ENCODE measurements at places on chromosomes 5 and 9. TPM values are rescaled to one million over a fixed set of nuclear protein-coding genes. Genes with fewer than 3 reads are reported as not detected.

- DNase-seq = no peak
These were observed 8.2 kb downstream of the RAPGEF1 start for GRCh38 chr9:131731644-131732043.

GRCh38 chr9:107090218-107090617 is 192.9 kb upstream of the RAD23B start:
- no peak for DNase-seq

GRCh38 chr9:21477466-21477865 is 4.6 kb downstream of the IFNE start:
- no peak for DNase-seq

OGN gene
- 2.1 TPM for polyA plus RNA-seq

GRCh38 chr5:179314606-179315355 is 30.5 kb downstream of the ADAMTS2 start:
- no peak for DNase-seq

DNA sequence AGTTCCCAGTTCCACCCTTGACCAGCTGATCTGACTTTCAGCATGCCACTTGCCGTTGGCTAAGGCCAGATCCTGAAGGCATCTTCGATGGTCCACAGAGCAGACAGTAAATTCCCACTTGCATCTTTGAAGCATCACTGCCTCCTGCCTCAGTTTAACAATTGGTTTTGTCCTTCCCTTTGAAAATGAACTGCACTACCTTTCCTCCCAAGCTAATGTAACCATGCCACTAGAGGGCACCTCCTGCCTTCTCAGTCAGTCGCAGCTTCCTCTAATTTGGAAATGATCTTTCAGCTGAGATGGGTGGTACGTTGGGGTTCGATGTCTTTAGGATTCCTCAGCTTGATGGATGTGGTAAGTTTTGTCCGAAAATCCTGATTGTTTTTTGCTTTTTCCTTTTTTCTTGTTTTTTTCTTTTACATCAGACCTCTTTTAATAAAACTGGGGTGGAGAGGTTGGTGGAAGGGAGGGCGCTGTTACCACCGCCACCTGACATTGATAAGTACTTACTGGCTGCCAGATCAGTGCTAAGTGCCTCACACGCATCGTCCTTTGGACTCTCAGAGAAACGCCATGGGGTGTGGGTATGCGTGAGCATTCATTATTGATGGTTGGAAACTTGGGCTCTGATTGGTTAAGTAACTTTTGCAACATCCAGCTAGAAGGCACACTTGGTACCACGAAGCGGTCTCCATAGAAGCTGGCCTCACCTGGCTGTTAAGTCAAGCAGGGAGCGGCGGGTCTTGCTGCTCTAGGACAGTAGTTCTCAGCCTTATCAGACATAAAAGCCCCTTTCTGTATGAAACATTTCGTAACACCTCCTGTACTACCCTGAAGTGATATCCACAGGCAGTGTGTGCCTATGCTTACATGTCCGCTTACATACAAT is 16.9 kb downstream of the PTTG1 start:
- DNase-seq = peak; percentile 89

GRCh38 chr5:1180841-1181271 is 20.5 kb upstream of the SLC6A19 start:
- DNase-seq = no peak

- DNase-seq = no peak
These were observed 84.6 kb downstream of the STARD4 start for GRCh38 chr5:111427762-111428161.

DNA sequence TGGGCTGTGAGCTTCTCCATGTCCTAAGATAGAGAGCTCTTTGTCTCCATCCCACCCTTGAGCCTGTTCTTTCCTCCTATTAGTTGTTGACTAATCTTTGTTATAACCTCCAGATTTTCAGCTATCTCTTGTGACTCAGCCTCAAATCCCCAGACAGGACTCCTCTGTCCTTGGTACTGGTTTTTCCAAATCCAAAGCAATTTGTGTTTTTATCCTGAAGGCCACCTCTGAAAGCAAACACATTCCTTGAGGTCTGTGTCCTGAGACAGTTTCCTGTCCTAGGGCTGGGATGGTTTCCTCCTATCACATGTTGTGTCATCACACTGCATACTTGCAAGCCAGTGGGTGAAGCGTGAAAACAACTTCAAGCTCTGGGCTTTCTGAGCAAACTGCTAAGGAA is 8.5 kb downstream of the TNC start:
- no peak for DNase-seq

DNA sequence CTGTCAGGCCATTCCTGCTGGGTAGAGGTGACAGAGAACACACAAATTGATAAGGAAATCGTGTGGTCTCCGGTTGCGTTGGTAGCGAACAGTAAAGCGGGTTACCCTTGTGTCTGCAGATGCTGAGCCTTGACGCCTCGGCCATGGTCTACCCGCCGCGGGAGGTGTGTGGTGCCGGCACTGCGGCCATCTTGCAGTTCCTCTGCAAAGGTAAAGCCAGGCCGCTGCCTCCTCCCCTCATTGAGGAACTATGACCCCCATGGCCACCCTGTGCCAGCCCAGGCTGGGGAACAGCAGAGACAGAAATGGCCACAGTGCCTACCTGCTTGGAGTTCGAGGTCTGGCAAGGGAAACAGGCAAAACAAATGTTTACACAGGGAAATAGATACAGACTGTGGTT is 16.3 kb downstream of the LRSAM1 start:
- DNase-seq = no peak

DNA sequence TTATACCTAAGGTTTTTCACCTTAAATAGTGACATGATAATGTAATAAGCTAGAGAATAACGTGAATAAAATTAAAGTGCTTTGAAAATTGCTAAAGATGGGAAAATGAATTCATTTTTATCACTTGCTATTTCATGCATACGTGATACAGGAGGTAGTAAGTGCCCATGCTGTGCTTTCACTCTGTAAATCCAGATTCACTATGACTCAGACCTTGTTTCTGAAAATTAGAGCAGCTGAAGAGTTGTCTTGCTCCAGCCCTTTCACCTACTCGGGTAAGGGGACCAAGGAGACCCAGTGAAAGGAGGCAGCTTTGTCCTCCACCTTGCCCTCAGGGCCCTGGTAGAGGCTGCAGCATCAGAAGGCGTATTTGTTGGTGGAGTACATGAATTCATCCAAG is 87.9 kb downstream of the ANKH start:
- DNase-seq = no peak

OLFML2A gene
- 6.3 TPM for polyA plus RNA-seq

DNA sequence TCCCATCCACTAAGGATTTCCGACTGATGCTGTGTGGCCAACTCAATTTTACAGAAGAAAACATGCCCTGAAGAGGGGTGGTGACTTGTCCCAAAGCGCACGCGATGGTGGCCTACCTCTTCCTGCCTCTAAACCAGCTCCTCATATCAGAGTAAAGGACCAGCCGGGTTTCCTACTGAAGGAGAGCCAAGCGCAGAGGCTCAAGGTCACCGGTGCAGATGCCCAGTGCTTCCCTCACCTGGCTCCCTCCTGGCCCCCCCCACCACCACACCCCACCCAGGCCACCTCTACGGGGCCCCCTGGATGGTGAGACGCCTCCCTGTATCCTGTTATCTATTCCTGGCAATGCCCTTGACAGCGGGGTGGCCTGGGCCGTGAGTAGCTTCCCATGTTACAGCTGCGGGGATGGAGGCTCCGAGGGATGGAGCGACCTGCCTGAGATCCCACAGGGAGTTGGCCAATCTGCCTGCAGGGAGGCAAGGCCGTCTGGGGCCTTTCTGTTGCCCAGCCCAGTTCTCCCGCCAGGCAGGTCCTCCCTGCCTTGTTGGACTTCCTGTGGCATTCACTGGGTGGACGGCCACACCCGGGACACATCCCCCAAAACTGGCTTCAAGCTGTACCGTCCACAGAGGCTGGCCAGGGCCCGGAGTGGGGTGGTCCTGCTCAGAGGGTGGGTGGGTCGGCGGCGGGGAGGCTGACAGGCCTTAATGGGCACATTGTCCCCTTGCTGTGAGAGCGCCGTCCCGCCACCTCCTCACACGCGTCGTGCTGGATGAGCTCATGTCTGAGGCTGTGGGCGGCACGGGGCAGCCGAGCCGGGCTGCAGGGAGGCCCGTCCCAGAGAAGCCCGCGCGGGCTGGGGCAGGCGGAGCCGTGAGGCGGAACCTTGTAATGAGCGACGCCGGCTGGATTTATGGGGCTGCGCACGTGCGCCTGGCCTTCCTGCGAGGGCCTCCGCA is 72.5 kb downstream of the MACROH2A1 start:
- DNase-seq = no peak
